NCI-H1930 (cell line): ENCODE measurements at places on chromosomes 11 and 22.
A peak's percentile ranks its signal among the peaks of the same experiment; 100 is the strongest.

GRCh38 chr22:30867746-30868662, 100.6 kb downstream of the MORC2 start:
- no peak for DNase-seq

DNA sequence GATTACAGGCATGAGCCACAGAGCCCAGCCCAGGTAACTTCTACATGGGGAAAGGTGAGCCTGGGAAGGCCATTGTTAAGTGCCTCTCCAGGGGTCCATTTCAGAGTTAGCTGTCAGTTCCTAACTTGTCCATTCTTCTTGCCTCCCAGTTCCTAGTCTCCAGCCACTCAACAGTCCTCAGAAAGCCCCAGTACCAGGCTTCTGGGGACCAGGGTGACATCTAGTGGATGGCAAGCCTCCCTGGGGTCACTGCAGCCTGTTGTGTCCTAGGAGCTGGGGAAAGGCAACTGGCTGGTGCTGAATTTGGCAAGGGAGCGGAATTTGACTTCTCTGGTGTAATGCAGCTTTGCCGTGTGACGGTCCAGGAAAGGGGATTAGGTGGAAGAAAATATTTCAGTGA, 2.1 kb downstream of the LGALS12 start:
- DNase-seq, result no peak

DNA sequence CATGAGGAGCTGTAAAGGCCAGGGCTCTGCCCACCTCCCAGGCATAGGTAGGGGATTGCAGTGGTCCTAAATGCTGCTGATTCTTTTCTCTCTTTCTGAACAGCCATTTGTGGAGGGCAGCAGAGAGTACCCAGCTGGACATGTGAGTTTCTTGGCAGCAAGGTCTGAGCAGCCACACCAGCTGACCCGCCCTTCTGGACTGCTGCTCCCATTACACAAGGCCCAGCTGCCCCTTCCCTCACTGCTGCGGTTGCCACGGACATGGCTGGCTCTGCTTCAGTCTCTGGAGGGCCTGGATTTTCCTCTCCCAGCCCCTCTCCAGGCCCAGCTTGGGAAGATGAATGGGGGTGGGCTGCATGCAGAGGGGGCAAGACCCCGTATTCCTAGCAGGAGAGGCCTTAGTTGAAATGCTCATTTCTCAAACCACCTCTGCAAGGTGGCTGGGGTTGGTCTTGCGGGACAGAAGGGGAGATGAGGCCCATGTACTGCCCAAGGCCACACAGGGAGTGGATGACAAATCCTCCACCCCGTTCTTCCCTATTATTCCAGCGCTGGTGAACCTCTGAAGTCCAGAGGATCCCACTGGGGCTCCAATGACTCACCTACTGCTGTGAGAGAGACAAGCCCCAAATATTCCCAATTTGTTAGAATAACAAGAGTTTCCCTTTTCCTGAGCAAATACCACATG, 4.6 kb downstream of the LGALS12 start:
- DNase-seq, result no peak

GRCh38 chr11:45798793-45799441, 6.0 kb upstream of the SLC35C1 start:
- DNase-seq, result no peak

GRCh38 chr11:10338287-10338686, 33.4 kb downstream of the ADM start:
- DNase-seq, result no peak

- no peak for DNase-seq
These were observed 37.0 kb downstream of the SGSM1 start for GRCh38 chr22:24843048-24843447.

DNA sequence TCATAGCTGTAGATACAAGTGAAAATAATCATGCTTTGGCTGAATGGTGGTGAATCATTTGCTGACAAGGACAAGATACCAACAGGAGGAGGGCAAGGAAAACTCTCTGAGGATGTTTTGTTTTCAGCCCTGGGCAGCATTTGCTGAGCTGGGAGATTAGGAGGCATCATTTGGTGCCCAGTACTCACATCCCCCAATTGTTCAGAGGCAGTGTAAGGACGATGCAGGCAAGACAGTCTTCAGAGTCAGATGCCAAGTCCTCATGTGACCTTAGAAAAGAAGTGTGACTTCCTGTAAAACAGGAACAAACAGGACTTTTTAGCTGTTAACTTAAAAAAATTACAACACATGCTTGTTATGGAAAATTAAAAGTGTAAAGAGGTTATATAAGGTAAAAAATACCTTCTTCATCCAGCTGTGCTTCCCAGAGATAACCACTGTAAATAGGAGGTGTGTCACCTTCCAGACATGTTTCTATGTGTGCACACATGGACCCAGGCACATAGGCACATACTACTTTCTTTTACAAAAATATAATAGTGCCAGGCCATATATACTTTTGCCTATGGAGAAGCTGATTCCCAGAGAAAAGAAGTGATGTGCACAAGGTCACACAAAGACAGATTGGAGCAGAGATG, 18.0 kb downstream of the CNTF start:
- DNase-seq, result no peak

GRCh38 chr11:121578251-121578976, 125.6 kb upstream of the SORL1-AS1 start:
- no peak for DNase-seq

DNA sequence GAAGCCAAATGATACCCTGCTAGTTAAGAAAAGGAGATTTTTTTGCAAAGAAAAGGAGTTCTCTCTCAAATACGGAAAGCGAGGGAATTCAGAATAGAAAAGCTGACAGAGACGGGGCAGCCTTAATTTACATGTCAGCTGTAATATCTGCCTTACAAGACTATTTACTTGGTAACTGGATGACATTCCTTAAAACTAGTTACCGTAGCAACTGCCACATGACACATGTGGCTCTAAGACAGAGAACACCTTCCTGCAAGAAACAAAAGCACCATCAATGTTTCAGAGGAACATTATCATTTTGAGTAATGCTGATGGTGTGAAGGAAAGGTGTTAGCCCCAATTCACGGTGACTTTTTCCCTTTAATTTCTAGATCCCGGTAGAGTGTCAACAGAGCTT, 222.1 kb downstream of the LRRC4C start:
- DNase-seq, result no peak

GRCh38 chr11:94544646-94545263, 1.0 kb downstream of the FUT4 start:
- DNase-seq, result no peak

DNA sequence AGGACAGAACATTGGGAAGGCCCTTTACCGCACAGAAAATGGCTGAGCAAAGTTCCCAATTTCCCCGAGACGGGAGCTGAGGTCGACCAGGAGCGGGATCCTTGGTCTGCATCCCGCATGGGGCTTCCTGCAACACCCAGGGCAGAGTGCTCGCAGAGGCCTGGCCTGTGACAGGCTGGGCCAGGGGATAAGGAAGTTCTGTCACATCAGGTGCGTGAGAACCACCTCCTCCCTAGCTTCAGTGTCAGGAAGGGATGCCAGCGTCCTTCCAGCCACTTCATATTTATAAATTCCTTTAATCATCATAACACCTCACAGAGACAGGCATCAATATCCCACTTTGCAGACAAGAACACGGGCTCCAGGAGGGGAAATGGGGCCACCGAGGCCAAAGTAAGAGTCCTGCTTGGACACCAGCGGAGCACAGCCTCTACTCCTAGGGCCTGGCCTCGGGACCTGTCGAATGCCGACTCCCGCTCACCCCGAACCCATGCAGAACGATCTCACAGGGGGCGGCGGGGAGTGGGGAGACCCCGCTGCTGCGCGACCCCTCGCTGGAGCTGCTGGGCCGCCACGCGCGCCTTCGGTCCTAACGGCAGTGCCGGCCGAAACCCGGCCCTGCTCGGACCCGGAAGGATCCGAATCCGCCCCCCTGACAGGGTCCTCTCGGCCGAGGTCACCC, 532 bp downstream of the BET1L start:
- no peak for DNase-seq

GRCh38 chr11:15923183-15923582, 433.2 kb downstream of the SOX6 start:
- no peak for DNase-seq

GRCh38 chr11:46422588-46422987, 31.0 kb upstream of the CHRM4 start:
- no peak for DNase-seq

DNA sequence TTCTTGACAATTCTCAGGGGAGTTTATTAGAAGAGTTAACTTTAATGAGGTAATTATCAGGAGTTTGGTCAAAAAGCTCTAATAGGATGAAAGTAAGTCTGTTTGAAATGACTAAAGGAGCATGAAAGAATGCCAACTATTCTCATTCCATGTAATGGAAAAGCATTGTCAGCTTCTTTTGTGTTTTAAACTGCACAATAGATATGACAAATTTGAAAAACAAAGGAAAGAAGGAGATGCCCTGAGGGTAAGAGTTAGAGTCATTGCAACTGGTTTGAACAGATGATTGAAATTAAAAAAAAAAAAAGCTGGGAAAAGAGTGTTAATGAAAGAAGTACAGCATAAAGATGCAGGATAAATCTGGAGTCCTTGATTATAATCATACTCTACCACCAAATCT, 296.8 kb upstream of the FOLH1 start:
- DNase-seq, result no peak

DNA sequence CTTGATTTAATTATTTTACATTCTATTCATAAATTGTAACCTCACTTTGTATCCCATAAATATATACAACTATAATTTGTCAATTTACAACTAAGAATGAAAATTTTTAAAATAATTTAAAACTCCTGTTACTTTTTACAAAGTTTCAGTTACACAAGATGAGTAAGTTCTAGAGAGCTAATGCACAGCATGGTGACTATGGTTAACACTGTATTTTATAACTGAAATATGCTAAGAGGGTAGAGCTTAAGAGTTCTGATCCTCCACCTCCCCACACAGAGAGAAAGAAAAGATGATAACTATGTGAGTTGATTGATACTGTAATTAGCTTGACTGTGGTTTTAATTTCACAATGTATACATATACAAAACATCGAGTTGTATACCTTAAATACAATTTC, 412.5 kb upstream of the DDI1 start:
- DNase-seq, result no peak

GRCh38 chr11:33899400-33900037, 7.6 kb upstream of the LMO2 start:
- no peak for DNase-seq

DNA sequence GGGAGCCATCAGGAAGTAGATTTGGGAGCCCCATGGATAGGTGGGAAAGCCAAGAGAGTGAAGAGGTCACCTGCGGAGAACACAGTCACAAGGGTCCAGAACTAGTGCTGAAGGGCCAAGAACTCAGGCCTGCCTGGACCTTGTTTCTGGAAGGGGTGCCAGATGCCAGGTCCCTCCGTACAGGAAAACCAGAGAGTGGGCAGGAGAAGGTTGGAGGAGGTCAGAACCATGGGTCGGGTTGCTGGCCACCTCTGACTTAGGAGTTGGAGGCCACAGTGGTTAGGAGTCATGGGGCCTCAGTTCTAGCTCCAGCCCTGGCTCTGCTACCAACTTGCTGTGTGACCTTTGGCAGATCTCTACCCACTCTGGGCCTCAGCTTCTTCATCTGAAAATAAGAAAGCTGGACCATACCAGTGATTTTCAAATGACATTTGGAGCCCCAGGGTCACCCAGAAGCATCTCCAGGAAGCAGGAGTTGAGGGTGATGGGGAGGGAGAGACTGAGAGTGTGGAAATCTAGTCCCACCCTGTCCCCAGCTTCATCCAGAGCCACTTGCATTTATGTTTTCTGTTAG, 20.8 kb upstream of the TUB start:
- DNase-seq, result no peak

DNA sequence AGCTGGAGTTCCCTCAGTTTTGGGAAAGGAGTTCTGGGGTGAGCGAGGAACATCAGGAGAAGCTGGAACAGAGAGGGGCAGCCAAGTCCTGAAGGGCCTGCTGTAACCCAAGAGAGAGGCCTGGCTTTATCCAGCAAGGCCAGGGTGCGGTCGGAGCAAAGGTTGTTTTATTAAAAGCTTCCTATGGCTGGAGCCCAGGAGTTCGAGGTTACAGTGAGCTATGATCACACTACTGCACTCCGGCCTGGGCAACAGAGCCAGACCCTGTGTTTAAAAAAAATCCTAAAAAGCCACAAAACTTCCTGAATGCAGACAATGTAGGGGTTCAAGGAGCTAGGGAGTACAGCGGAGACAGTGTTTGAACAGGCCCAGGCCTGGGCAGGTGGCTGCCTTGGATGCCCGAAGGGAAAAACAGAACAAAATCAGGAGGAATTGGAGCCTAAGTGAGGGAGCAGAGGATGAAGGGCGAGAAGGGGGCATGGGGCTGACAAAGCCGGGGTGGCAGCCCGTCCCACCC, 22.2 kb upstream of the MALAT1 start:
- DNase-seq, result no peak

- no peak for DNase-seq
These were observed 117.5 kb upstream of the ALX4 start for GRCh38 chr11:44427432-44427831.

DNA sequence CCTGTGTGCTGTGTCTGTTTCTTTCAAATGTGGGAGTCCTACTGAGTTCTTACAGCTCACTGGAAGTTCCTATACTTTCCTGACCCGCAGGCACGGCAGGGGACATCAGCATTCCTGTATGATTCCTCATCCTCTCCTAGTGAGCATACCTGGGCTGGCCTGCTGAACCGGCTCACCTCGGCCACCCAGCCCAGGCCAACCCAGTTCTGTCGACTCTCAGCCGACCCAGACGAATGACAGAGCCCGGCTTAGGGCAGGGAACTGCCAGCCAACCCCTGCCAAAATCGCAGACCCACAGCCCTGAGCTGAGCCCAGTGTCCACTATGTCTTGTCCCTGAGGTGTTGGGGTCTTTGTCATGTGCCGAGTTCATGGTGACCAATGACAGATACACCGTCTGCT, 339.7 kb downstream of the BRD1 start:
- DNase-seq, result no peak

- no peak for DNase-seq
These were observed 11.7 kb downstream of the B4GALNT4 start for GRCh38 chr11:380996-381395.

DNA sequence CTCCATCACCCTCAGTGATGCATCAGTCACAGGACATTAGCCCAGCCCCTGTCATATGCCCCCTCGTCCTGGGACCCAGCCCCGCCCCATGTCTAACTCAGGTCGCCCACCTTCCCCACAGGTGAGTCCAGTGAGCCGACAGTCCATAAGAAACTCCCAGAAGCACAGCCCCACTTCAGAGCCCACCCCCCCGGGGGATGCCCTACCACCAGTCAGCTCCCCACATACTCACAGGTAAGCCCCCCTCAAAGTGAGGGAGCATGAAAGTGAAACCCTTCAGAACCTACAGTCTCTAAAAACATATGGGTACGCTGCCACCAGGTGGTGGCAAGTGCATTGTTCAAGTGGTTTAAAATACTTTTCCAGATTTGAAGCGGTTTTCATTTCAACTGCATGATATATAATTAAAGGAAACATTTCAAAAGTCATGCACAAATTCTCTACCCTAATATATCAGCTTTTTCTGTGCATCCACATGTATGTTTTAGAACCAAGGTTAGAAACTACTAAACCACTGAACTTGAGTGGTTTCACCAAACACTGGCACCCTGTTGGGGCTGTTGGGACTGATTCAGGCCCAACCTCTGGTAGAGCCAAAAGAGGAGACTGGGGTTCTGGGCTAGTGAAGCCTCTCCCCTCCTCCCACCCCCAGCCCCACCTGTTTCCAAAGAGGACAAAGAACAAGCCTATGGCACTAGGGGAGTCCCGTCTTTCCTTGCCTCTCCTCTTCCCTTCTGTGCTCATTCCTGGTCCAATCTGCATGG, 17.3 kb downstream of the EPS8L2 start:
- peak; percentile 50 for DNase-seq

GRCh38 chr11:124970925-124971324, 16.9 kb downstream of the CCDC15 start:
- no peak for DNase-seq
